ENCODE measurements at places on chromosomes 6 and 20.

GRCh38 chr6:129667034-129667433, 42.9 kb downstream of the ARHGAP18 start:
- no peak for DNase-seq

DNA sequence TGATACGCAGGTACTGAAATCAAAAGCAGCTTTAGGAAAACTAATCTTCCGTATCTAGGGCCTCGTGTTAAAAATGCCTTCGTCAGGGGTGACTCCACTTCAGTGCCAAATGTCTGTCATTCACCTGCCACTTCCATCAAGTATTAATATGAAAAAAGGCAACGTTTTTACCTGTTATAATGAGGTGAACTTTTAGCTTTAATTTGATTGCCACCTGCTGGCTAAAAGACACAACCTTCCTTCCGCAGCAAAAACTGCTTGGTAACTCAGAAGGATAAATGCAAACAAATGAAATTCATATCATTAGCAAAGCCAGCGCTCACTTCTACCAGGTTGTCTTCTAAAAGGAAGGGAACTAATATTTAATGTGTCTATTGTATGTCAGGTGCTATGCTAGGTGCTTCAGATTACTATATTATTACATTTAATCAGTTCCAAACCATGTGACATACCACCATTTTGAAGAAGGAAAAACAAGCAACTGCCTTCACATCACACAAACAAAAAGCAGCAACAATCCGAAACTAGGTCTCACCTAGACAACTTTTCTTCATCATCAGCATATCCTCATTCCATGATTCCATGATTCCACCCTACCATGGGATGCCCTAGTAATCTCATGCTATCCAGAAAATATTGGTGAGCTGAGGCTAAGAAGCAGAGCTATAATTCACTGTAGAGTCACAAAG, 20.6 kb upstream of the ARHGAP18 start:
- DNase-seq, result no peak

DNA sequence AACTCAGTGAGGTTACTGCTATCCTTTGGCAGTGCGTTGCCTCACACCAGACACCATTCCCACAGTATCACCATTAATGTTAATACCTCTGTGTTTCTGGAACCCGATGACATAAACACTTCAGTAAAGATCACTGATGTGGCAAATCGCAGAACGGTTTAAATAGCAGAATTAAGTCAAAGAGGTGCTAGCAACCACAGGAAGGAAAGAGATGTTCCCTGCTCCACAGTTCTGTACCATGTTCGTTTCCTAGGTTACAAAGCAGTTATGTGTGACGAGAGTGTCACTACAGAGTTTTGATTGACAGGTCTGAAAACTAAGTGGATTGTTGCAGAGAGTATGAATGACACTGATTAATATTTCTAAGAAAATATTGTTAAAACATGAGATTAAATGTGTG, 272.3 kb downstream of the KHDRBS2 start:
- no peak for DNase-seq

DNA sequence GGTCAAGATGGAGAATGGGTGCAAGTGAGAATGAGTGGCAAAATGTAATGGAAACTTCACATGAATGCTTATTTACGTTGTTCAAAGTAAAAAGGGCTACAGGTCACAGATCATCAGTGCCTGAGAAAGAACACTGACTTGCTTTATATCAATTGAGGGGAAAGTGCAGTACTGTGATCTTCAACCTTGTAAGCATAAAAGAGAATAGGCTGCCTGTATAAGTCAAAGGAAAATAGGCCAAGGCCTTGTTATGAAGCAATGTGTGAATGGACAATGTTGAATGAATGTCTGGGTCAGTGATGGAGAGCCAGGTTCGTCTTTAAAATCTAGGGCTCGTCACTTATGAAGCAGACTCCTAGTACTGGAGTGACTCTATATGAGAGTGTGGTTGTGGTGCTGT, 158.6 kb upstream of the NT5E start:
- no peak for DNase-seq

DNA sequence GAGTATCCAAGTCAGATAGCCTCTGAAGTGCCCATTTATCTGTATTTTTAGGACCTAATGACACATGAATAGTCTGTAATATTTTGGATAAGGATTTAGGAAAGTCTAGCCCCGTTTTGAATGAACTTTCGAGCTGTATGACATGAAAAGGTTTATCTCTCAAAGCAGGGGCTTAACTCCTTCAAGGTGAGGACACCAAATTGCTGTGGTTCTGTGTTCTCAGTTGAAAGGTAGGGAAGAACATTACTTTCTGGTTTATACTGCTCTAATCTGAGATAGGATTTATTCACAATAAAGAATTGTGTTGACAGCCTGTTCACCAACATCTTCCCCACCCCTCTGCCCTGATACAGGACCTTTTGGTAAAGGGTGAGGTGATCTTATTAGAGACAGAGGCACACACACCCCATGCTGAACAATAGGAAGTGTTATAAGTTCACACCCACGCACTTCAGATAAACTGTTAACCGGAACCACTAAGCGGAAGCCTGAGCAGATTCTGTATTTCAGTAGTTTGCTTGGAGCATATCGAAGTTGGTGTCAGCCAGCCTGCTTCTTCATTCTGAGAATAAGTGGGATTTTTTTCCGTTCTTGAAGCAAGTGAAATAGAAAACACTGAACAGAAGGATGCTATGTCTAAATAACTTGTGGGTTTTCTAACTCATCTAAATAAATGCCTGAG, 223.3 kb downstream of the TMEM242 start:
- no peak for DNase-seq

DNA sequence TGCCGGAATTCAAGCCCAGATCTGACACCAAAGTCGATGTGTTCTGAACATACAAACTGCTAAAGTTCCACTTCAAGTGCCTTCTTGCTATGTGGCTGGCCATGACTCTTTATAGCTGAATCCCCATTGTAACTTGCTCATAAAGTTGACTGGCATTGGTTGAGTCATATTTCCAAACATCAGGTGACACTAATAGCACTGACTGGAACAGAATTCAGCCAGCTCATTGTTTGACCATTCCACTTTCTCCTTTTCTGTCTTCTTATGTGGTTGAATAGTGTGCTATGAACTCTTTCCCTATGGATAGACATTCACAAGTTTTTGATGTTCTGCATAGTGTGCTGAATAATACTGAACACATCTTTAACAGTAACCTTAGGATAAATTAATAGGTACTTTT, 266.2 kb upstream of the ZFP64 start:
- no peak for DNase-seq

- no peak for DNase-seq
These were observed 398.8 kb downstream of the ESR1 start for GRCh38 chr6:152206072-152206818.

- no peak for DNase-seq
These were observed 25.9 kb downstream of the SF3B5 start for GRCh38 chr6:144069506-144069905.

DNA sequence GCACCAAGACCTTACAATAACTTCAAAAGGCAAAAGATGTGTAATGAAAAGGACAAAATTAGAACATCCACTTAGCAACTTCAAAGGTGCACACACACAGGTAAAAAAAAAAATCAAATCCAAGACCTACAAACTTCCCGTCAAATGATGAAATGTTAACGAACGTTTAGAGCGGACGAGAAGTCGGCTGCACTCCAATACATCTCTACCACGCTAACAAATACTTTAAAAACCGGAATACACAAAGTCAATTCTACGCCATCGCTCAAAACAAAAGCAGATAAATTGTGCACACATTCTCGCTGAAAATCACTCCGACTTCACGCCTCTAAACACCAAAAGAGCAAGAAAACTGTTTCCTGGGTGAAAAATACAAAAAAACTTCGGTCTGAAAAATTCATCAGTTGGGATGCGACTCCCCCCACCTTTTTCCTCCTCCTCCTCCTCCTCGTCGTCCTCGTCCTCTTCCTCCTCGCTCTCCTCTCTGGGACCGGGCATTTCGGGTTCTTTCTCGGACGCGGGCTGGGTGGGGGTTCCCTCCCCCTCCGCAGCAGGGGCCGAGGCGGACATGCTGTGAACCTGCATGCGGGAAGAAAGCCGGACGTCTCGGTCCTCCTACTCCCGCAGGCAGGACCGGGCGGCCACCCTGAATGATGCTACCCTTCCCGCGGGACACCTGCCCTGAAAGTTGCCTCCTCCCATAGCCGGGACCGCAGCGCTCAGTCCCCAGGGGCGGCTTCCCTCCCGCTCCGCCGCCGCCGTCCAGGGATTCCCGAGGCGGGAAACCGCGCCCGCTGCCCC, 712 bp downstream of the DEK start:
- DNase-seq, result no peak

DNA sequence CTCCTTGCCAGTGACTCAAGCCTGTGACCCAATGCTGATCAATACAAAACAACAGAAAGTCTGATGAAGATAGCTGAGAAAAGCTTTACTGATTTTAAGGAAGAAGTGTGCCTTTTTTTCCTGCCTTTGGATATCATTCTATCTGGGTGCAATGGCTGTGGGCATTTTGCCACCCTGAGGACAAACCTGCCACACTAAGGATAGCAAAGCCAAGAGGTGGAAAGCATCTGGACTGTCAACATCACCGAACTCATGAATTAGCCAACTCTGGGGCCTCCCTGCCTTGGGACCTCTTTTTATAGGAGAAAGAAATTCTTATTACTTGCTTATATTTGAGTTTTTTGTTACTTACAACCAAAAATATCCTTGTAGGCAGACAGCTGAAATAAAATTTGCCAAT, 19.9 kb downstream of the RALGAPA2 start:
- no peak for DNase-seq

DNA sequence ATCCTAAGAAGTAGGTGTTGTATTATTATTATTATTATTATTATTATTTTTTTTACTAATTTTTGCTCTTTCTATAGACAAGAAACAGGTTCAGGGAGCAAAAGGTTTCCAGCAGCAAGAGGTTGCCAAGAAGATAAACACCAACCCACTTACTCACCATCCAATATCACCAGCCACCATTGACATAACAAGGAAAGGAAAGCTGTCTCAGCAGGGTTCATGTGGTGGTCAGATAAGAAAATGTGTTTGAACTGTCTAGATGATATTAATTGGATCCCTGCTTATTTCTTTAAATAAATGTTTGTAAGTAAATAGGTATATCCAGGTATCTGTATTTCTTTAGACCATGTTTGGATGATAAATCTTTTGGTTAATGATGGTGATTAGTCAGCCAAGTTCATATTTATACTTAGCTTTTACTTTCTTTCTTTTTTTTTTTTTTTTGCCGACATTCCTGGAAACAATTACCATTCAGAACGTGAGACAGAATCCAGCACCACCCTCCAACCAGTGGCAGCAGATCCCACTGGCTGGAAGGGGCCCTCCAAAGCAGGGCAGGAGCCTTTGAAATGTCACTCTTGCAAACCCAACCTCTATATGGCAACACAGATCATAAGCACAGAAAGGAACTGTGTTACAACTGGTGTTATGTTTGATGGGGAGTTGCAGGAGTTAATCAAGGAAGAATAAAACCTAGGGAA, 139.2 kb upstream of the ECI2 start:
- DNase-seq, result no peak

DNA sequence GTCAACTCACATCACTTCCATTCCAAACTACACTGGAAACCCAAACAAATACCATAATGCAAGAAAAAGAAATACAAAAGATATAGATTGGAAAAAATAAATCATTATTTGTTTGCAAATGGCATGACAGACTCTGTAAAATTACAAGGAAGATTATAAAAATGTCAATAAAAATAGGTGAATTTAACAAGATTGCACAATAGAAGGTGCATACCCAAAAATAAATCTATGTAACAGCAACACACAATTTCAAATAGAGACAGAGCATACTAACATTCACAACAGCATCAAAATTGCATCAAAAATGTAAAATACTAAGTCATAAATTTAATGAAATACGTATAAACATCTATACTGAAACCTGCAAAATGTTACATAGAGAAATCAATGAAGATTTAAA, 1140.0 kb upstream of the GJE1 start:
- DNase-seq, result no peak

GRCh38 chr6:166465671-166466087, 82.9 kb upstream of the MPC1 start:
- DNase-seq, result no peak

DNA sequence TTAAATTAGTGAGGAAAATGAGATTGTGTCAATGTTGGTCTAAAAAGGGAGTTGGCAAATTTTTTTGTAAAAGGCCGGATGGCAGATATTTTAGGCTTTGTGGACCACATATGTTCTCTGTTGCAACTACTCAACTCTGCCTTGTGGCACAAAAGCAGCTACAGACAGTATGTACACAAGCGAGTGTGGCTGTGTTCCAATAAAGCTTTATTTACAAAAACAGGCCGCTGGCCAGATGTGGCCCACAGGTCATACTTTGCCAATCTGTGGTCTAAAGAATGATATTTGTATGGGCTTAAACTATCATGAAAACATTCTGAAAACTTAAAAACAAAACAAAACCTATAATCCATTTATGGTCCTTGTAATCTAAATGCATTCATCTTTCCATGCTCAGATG, 228.3 kb downstream of the CLIC5 start:
- no peak for DNase-seq

All from H54 (cell line).